ENCODE measurements at places on chromosomes 12 and 14.

DNA sequence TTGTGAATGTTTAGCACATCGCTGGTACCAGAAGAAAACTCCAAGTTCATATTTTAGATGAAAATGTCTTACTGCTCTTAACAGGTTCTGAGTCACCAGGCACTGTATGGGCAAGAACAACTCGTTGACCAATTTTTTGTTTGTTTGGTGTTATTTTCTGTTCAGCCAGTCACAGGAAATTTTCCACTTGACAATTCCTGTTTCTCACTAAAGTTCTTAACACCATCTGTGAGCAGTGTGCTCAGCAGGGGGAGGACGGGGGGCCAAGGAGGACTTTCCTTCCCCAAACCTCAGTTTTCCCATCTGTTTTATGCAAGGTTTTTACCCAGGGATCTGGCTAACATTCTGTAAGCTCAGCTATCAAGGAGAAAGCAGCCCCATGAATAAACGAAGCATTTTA, 3.0 kb downstream of the NUAK1 start:
- DNase-seq, result no peak

DNA sequence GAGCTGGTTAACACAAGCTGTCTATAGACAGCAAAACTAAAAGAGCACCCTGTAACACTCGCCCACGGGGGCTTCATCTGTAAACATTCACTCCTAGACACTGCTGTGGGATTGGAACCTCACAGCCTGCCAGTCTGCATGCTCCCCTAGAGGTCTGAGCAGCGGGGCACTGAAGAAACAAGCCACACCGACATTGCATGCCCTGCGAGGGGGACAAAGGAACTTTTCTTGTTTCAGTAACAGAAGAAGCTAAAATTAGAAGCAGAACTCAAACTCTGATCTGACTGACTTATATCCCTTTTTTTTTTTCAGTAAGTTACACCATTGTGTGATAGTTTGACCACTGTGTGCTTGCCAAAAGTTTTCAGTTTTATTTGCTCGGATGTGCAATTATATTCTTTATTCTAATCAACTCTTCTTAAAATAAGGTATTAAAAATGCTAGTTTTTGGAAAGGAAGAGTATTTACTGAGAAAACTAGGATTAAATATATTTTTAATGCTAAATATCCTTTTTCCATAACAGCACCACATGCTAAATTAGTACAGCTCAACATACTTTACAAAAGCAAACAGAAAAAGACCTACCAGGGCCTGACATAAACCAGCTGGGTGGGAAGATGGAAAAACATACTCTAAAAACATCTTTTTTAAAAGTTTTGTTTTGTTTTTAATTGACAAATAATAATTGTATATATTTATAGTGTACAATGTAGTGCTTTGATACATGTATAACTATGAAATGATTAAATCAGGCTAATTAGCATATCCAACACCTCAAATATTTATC, 100.2 kb downstream of the EPS8 start:
- DNase-seq, result no peak

GRCh38 chr12:113239811-113240331, 18.6 kb downstream of the TPCN1 start:
- DNase-seq, result no peak

GRCh38 chr12:80212938-80213645, 113.8 kb downstream of the OTOGL start:
- DNase-seq, result no peak

DNA sequence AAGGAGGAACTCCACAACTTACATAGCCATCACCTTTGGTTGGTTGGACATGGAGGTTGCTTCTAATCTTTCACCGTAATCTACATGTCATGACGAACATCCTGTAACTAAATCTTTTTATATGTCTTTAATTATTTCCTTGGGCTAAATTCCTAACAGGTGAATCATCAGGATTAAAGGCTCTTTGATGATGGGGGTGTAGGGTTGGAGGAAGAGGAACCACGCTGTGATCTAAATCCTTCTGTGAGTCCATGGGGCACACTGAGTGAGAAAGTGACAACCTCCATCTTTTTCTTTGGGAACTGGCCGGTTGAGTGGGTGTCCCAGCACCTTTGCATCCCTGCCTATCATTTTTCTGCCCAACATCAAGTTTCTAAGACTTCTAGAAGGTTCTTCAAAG, 31.1 kb upstream of the MAP1LC3B2 start:
- no peak for DNase-seq

DNA sequence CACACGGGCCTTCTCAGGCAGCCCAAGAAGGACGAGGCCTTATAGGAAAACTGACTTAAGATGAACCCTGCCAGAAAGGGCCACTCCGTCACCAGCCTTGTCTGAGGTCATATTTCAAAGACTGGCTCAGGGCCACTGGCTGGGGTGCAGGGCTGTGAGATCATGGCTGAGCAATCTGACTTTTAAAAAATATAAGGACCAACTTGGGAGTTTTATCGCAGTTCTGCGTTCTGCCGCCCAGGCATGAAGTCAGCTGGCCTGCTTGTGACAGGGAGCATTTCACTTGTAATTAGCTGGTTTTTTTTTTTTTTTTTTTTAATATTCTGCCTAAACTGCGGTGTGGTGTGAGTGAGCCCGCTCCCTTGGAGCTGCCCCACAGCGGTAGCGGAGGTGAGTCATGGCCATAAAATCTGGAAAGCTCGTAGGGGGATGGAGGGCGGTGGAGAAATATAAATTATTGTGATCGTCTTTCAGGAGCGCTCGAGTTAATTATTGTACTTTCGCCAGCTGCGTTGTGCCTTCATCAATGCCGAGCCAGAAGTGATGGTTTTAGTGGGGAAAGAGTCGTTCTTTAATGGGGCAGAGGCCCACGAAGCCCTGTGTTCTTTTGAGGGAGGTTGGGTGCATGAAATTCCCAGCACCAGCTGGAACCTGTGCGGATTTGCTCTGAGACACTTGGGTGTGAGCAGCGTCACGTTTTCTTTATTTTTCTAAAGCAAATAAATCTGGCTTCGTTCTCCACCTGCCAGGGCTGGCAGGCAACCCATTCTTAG, 231.9 kb downstream of the C12orf75 start:
- no peak for DNase-seq

DNA sequence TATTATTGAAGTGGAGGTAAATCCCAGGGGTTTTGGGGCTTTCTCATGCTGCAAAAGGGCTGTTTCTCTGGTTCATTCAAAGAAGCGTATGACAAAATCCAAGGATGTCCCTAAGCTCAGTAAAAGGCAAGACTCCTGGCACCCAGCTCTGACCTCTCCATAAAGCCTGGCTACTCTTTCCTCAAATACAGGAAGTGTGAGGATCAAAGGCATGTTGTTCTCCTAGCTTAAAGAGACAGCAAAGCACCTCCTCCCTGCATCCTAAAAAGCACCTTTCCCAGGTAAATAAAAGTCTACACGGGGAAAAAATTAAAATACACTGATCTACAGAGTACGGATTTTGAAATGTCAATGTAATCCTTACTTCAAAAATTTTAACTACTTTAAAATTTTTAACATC, 118.6 kb downstream of the LMNTD1 start:
- no peak for DNase-seq

- DNase-seq, result no peak
Measured at GRCh38 chr14:79658221-79658620, 553.1 kb downstream of the DIO2 start.

DNA sequence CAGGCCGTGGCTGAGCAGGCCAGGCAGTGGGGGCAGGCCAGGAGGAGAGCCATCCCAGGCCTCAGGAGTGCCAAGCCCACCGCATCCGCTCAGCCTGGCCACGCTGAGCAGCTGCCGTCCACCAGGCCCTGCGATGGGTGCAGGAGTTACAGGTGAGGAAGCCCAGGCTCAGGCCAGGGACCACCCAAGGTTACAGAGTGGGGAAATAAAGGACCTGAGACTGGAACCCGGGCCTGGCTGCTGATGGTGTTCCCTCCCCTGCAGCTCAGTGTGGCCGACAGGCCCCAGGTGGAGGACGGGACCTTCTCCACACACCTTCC, 49.0 kb upstream of the DIO3 start:
- DNase-seq, result no peak

GRCh38 chr14:89724628-89724960, 229.9 kb downstream of the EFCAB11 start:
- peak; percentile 17 for DNase-seq

- DNase-seq, result no peak
Measured at GRCh38 chr14:33103489-33103888, 164.8 kb downstream of the NPAS3 start.

DNA sequence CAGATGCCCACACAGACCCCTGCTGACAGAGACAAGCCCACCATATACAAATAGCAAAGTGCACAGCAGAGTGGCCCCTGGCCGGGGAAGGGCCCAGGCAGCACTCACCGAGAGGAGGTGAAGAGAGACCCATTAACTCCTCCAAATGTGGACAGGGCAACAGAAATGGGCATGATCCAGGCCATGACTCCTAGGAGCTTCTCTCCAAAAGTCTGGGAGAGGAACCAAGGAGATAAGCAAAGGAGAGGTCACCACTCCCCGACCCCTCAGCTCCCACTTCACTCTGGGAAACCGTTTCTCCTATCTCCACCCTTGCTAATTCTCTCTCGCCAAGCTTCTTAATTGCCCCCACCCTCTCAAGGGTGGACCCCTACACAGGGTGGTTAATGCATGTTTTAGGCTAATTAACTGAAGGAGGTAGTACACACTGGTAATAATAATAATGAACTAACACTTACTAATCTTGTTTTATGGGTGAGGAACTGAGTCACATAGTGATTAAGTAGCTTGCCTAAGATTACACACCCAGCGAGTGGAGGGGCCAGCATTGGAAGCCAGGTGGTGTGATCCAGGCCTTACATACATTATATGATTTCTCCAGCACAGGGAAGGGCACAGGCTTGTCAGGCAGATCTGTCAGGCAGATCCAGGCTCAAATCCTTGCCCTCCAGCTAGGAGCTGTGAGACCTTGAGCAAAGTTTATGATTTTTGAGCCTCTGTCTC, 18.9 kb upstream of the CEBPE start:
- DNase-seq, result no peak

DNA sequence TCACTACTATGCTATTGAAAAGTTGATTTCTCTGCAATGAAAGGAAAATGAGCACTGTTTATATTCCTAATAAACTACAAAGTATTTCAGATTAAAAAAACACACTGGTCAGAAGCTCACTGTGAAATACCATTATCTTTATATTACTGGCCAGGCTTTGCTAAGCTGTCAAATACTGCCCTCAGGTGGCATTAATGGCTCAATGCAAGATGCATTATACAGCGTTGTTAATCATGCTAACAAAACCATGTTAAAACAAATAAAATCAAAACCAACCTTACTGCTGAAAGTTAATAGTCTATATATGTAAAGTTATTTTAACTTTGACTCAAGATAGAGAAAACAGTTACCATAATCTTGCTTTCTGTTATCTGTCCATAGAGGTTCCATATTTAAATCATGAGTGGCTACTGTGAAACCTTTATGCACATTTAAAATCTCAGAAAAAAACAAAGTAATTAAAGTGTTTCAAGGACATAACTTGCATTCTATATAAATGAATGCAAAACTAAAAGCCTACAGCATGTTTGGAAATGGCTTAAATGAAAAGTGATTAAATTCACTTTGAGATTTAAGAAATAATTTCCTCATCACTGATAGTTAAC, 121.7 kb downstream of the RALGAPA1 start:
- DNase-seq, result no peak

DNA sequence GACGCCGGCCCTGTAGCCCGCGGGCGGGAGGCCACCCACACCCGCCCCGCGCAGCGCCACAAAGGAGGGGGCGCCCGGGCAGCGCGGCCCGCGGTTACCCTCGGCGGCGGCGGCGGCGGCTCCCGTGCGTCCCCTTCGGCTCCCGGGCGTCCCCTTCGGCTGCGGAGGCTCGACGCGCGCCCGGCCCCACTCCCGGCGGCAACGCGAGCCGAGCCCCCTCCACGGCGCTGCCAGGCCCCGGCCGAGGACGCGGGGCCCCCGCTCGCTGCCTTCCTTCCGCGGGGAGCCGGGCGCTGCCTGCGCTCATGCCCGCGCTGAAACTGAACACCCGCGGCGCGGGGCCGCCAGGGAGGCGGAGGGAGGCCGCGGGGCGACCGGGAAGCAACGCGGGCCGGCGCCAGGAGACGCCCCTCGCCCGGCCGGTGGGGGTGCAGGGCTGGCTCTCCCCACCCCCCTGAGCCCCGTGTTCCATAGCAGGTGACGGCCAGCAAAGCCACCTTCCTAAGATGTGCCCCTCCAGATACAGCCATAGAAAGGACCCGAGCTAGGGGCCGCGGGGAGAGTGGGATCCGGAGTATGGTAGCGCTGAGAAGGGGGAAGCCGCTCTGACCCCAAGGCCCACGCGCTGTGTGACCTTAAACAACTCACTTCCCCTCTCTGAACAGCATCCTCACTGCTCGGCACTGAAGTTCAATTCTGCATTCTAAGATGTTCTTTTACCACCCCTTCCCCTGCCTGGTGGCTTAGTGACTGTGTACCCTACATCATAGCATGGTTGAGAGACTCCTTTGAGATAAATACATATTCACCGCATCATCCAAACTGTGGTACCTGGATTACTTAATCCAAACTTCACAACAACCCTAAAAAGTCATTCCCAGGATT, 42.8 kb downstream of the KDM2B start:
- peak; percentile 58 for DNase-seq

- DNase-seq, result no peak
Measured at GRCh38 chr12:10031321-10031720, 839 bp downstream of the CLEC9A start.

DNA sequence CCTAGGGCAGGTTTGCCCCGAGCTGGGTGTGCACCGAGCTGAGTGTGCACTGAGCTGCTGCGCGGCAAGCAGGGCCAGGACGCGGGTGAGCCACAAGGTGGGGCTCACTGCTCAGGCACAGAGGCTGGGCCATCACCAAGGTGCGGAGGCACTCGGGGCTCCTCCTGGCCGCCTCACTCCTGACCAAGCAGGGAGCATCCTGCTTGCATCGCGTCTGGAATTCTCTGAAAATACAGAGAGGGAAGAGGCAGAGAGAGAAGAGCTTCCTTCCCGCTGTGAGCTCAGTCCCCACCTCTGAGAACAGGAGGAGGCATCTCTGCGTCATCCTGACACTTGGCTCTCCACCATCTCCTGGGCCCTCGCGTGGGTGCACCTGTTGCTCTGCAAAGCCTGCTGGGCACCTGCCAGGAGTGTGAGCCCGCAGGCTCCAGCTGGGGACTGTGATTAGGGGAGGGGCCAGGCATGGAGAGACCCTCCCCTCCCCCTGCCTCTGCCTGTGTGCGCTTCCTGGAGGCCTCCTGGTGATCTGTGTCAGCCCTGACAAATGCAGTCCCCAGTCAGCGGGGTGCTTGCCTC, 116.3 kb downstream of the GLT1D1 start:
- no peak for DNase-seq

- DNase-seq, result no peak
Measured at GRCh38 chr12:122166422-122167349, 7.3 kb downstream of the IL31 start.

- no peak for DNase-seq
Measured at GRCh38 chr12:84038242-84038641, 874.4 kb downstream of the SLC6A15 start.

- DNase-seq, result no peak
Measured at GRCh38 chr12:124556896-124557501, 10.4 kb downstream of the NCOR2 start.

- no peak for DNase-seq
Measured at GRCh38 chr12:114794049-114794558, 110.1 kb upstream of the TBX3 start.

DNA sequence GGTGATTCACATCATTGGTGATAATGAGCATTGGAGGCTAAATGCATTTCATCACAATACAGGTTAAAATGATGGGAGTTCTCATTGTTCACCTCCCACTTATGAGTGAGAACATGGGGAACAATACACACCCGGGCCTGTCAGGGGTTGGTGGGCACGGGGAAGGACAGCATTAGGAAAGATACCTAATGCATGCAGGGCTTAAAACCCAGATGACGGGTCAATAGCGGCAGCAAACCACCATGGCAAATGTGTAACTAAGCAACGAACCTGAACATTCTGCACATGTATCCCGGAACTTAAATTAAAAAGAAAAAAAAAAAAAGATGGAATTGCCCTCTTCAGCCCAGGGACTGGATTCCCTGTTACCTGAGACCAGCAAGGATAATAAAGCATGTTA, 2.3 kb upstream of the LUM start:
- no peak for DNase-seq
